ENCODE measurements at places on chromosomes 3 and 15.
A peak's percentile ranks its signal among the peaks of the same experiment; 100 is the strongest.

GRCh38 chr3:72847282-72847681 is 963 bp downstream of the SHQ1 start:
- DNase-seq, result no peak

GRCh38 chr15:58182460-58183163 is 44.4 kb downstream of the AQP9 start:
- DNase-seq, result peak; percentile 3

DNA sequence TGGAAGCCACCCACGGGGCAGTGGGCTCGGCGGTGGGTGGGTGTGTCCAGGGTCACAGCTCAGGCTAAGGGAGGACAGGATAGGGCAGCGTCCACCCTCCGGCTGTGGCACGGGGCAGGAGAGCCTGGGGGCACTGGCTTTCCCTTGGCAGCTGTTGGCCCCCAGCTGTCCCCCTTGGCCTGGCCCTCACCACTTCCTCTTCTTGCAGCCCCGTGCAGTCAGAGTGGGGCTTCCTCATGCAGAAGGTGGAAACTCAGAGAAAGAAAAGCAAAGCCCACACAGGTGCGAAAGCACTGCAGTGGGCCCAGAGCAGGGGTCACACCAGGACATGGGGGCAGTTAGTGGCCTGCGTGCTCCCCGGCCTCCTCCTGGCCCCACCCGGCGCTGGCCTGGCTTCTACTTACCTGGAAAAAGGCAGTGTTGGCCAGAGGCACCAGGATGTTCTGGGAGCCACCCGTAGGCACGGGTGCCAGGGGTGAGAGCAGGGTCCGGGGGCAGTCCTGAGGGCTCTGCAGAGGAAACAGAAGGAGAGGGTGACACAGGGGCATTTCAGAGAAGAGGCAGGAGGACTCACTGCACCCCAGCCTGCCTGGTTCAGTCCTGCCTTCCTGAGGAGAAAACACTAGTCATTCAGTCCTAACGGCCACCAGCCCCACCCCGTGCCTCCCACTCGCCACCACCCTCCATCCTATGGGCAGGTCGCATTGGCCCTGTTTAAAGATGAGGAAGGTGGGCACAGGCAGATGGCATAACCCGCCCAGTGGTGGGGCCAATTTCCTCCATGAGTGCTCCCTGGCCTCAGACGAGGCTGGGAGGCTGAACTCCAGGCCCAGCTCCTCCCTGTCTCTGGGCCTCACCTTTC is 28.3 kb downstream of the PLXND1 start:
- no peak for DNase-seq

- DNase-seq, result no peak
Measured at GRCh38 chr15:43794269-43795037, 2.3 kb downstream of the SERF2 start.

GRCh38 chr3:159126261-159127020 is 324.6 kb downstream of the MFSD1 start:
- no peak for DNase-seq

- DNase-seq, result no peak
Measured at GRCh38 chr15:76386926-76387325, 50.4 kb downstream of the ISL2 start.

- DNase-seq, result no peak
Measured at GRCh38 chr3:63521657-63522056, 130.8 kb upstream of the SNTN start.
